Activated CD4-positive, alpha-beta T cell treated with anti-CD3 and anti-CD28 coated beads, Interleukin-2, amount 50 U/mL, for 24 hours (primary cell): ENCODE measurements at places on chromosomes 7 and 10.

DNA sequence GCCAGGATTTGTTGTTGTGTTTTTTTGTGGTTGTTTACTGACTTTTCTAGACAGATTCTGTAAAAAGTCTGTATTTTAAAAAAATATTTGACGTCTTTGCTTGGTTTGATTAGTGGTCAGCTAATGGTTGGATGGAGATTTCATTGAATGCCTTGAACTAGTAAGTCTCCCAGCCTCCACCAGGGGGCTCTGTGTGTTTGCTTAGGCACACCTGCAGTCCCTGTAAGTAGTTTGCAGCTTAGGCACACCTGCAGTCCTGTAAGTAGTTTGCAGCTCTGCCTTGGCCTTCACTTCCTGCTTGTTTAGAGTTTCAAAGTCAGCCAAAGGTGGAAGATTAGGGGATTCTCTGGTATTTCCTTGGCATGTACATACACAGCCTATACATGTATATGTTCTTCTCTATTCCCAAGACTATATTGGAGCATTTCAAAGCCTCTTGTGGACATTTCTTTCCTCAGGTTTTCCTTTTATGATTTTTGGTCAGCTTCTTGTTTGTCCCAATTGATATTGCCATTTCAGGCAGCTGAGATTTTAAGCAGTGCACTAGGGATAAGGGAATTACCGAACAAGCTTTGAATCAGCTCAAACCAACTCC is 101.6 kb downstream of the CCSER2 start:
- peak; percentile 15 for DNase-seq

DNA sequence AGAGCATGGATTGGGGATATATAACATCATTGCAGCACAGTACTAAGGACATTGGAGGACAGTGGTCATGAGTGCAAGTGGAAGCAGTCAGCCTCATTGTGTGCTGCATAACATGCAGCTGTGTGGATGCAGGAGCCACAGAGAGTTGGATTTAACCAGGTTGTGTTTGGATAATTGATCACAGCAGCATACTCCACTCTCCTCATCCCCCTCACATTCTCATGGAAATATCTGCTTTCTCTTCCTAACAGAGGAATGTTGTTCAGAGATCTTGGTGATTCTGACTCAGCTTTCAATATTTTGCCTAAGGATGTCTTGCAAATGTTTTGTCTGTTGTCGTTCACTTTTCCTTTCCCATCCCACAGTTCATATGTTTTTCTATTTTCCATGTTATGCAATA is 31.8 kb upstream of the LSM8 start:
- no peak for DNase-seq

GRCh38 chr10:34176351-34176750 is 638.7 kb downstream of the PARD3 start:
- no peak for DNase-seq

- no peak for DNase-seq
These were observed 128.9 kb downstream of the MTPAP start for GRCh38 chr10:30219971-30220751.

DNA sequence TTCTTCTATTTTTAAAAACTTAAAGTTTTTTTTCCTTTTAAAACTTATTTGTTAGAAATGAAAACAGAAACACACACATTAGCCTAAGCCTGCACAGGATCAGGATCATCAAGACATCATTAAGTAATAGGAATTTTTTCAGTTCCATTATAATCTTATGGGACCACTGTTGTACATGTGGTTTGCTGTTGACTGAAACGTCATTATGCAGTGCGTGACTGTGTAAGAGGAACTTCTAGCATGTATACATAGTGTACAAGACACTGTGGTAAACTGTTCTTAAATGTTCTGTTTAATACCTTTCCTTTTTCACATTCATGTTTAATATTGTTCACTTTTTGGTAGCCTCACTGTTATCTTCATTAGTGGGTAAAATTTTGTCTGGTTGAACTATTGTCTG is 12.1 kb downstream of the ENTPD7 start:
- no peak for DNase-seq

DNA sequence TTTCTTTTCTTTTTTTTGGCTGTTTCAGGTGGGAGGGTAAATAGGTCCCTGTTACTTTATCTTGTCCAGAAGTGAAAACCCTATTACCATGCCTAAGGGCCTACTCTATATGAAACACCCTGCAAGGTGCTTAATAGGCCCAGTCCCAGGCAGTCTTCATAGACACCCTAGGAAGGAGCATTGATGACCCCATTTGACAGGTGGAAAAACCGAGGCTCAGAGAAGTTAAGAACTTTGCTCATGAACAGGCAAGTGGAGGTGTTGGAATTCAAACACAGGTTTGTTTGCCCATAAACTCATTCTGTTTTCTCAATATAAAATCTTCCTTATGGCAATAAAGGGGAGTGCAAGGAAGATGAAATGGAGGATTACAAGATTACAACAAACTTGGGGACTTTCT is 115.8 kb downstream of the ARHGAP22 start:
- no peak for DNase-seq

DNA sequence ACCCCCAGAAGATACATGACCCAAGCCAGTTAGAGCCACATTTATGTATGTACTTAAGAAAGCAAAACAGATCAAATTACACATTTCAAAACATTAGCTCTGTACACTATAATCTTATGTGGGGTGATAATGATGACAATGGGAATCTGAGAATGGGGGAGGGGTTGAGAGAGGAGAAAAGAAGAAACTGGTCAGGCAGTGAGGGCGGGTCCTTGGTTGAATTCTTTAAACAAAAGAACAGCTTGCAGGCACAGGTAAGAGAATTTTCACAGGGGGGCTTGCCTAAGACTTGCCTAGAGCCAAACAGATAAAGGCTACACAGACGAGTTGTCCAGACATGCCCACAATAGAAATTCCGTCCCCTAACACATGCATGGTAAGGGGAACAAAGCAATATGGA is 76.8 kb upstream of the PTER start:
- DNase-seq = no peak

- DNase-seq = no peak
These were observed 43.8 kb downstream of the DPCD start for GRCh38 chr10:101631821-101632475.

- DNase-seq = no peak
These were observed 115.4 kb downstream of the MLLT10 start for GRCh38 chr10:21649454-21649872.

DNA sequence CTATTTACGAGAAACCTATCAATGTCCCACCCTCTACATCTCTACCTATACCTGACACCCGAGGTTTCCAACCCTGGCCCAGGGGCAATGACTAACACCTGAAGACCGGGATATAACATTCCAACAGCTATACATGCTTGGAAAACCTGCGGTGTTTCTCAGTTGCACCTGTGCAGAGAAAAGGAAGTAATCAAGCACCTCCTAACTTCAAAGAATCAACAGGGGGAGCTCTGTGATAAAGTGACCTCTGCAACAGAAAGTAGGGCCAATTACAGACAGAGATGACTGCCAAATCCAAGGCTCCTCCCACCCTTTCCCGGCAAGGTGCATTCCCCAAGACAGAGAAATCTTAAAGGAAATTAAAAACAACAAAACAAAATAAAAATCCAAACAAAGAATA is 41.3 kb downstream of the CCDC6 start:
- no peak for DNase-seq

- DNase-seq = no peak
These were observed 496.4 kb downstream of the KIF20B start for GRCh38 chr10:90197766-90198165.

DNA sequence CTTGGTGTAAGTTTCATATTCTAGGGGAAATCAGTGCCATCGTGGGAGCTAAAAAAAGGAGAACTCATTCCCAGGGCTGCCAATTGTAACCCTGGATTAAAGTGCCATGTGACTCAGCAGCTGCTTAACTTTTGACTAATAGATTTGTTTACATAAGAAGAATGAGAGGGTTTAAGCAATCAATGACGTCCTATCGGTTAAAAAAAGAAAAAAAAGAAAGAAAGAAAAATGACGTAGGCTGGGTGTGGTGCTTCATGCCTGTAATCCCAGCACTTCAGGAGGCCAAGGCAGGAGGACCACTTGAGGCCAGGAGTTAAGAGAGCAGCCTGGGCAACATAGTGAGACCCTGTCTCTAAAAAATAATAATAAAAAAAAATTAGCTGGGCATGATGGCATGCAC is 116.2 kb upstream of the AFAP1L2 start:
- DNase-seq = no peak

DNA sequence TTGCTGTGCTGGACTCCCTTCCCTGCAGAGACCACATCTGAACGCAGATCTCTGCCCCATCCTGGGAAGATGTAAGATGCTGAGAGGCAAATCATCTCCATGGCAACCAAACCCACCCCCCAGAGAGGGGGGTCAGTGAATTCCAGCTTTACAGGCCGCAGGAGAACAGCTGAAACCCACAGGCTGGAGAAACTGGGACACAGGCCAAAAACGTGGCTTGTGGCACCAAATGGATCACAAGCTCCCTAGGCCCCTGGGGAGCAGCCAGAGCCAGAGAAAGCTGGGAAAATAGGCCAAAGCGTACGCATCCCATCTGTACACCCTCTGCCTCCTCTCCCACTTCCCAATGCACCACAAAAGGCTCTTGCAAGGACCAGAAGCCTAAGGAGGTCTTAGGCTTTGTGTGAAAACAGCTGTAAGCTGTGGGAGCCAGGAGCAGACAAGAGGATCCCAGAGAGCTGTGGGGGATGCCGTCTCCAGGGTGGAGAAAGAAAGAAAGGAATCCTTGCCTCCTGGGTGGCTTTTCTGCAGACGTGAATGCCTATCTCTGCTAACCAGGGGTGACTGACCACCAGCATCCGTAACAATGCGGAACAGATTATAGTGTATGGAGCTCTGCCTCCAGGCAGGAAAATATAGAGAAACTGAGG is 59.5 kb downstream of the TMEM130 start:
- DNase-seq = no peak

DNA sequence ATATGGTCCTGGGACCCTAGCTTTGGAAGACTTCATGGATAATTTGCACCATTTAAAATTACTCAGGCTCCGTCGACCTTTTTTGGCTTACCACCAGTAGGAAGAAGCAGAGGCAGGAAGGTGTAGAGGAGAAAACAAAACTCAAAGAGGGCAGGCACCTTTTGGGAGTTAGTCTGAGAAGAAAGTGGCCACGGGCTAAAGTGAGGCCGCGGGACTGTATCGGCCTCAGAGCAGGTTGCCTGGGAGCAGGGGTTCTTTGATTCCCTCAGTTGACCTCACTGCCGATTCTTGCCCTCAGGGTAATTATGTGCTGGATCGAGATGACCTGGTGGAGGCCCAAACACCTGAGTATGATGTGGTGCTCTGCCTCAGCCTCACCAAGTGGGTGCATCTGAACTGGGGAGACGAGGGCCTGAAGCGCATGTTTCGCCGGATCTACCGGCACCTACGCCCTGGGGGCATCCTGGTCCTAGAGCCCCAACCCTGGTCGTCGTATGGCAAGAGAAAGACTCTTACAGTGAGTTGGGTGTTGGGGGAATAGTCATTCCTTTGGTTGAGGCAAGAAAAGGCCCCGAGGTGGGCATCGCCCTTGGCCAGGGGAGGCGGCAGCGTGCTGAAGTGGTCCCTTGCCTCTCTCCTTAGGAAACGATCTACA is 3.1 kb downstream of the MEPCE start:
- DNase-seq = no peak

- no peak for DNase-seq
These were observed 83.9 kb upstream of the ITGB1 start for GRCh38 chr10:33041783-33042437.

GRCh38 chr7:26011039-26011696 is 140.8 kb upstream of the NFE2L3 start:
- no peak for DNase-seq

GRCh38 chr10:49012603-49013002 is 73.0 kb upstream of the LRRC18 start:
- DNase-seq = no peak

DNA sequence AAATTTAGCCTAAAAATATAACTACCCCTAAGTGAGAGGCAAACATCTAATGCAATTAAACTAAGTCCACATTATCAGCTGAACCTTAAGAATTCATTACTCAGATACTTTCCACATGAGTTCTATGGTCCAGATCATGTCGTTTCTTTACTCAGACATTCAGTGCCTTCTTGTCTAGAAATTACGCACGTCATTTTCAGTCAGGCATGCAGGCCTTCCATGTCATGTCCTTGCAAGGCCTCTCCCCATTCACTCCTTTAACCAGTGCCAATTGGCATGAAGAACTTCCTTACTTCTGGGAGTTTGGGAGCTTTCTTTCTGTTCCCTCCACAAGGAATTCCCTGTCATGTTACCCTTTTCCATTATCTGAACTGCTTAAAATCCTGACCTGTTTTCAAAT is 118.8 kb downstream of the NRP1 start:
- no peak for DNase-seq

GRCh38 chr10:16602104-16602775 is 80.6 kb upstream of the C1QL3 start:
- no peak for DNase-seq

GRCh38 chr10:58577437-58577777 is 64.7 kb downstream of the BICC1 start:
- DNase-seq = no peak

DNA sequence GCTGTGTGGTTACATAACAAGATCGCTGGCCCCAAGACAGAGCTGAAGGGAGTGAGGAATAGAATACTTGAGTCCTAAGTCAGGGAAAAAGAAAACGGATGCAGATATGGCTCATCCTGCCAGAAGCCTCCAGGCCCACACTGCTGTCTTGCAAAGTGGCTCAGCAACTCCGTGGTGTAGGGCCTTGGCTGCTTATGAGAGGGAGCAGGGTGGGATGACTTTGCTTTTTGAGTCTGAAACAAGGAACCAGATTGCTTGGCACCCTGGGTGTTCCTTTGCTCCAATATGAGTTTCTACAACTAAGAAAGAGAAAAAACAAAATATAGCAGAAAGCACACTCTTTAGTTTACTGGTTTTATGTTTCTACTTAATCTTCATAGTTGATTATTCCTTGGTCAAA is 193.8 kb upstream of the WDR11 start:
- DNase-seq = no peak

DNA sequence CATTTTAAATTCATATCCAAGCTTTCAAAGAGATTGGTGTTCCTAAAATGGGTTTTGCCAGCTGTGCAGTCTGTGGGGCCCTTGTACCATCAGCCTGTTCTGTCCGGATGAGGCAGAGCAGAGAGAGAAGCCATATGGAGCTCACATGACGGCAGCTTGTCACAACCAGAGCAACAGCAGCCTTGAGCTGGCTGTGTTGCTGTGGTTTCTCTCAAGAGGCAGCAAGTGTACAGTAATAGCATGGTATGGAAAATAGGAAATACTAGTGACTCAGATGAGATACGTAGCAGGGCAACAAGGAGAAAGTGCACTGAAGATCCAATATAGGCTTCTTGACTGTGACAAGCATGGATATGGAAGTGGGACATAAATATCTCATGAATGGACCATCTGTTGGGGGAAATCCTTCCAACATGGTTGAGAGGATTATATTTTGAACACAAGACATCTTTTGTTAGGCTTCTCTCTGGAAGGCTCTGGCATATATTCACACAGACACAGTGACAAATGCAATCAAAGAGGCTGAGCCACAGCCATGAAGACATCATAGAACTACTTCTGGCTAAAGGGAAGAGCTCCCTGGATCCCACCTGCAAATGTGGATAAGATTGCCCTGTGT is 251.0 kb upstream of the TAC1 start:
- DNase-seq = no peak

GRCh38 chr7:13844954-13845353 is 144.5 kb downstream of the ETV1 start:
- no peak for DNase-seq

- DNase-seq = no peak
These were observed 10.3 kb downstream of the CRHR2 start for GRCh38 chr7:30671793-30672465.
